SK-N-DZ (cell line): ENCODE measurements at places on chromosomes 3 and 15.

DNA sequence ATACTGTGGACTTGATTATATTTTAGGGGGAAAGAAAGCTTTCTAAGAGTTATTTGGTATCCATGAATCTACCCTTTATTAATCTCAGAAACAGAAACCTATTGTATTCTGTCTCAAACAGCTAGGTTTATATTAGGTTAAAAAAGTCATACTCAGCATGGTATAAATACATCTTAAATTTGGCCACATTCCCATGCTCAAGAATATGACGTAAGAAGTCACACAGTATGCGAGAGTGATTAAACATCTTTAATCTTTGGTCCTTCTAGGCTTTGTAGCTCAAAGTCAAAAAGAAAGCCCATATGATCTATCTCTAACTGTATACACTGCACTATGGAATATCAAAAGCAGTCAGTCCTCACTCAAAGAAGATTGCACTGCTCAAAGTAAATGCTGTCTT lies 131.4 kb downstream of the EPHA3 start:
- DNase-seq: no peak

- no peak for DNase-seq
These were observed 94.3 kb downstream of the XRN1 start for GRCh38 chr3:142353571-142353970.

DNA sequence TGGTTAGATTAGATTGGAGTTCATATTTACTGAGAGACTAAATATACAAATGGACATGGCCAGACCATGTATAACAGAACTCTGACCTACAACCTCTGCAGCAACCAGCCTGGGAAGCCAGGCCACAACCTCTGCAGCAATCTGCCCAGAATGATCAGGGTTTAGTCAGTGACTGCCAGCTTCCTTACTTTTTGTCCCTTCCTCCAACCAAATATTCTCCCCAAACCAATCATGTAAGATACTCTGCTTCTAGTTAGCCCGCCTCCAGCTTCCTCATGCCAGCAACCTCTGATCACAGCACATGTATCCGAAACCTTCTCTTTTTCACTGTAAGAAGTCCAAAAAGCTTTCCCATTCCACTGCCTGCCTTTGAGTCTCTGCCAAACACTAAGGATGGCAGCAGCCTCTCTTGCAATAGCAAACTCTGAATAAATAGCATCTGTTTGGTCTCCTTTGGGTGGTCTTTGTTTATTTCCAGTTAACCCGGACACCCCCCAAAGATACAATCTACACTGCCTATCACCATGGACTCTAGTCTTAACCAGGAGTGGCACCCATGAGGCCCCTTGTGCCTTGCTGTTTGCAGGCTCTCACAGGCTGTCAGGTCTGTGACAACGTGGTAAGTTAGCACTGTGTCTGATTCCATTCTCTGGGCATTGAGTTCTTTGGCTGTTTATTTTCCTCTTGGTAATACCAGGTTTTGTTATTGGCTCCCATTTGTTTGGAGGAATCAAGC lies 102.2 kb downstream of the ERC2 start:
- DNase-seq: no peak

GRCh38 chr3:10338591-10339353 lies 17.9 kb upstream of the SEC13 start:
- DNase-seq: no peak

DNA sequence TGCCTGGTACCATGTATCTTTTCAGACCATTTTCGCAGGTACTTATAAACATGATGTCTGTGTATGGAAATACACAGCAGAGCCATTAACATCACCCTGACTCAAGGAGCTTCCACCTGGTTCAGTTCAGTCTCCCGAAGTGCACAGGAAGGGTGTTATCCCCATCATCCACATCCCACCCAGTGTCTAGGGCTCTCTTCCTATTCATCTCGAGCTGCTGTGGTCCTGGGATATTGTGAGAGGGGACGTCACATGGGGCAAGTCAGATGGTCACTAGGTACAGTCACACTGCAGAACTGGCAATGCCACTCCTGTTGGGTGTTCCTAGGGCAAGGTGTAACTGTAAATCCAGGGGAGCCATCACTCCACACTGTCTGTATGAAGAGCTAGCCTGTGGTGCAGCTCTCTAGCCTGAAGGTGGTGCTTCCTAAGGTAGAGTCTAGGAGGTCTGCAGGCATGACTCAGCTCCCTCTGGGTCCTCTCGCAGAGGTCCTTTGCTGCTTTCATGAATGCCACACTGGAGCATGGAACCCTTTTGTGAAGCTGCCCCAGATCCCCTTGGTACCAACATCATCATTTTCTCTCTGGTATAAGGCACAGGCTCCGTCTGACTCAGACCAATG lies 13.9 kb downstream of the ISLR2 start:
- peak; percentile 62 for DNase-seq

DNA sequence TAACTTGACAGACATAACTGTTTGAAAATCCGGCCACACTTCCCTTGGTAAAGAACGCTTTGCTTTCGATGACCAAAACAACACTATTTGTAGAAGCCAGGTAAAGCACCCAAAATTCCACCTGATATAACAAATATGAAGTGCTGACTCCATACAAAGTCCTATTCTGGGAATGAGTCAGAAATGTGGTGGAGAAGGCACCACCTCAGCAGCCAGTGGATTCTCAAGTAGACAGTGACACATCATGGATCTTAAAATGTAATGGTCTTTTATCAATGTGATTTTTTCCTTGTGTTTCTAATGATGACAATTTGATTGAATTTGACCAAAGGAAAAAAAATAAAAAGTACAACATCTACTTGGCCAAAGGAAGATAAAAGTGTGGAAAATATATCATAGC lies 135.0 kb upstream of the WNT5A start:
- DNase-seq: no peak

GRCh38 chr3:127590593-127591465 lies at the start of gene TPRA1:
Gene TPRA1 (minus strand): TSS chr3:127590733. CDS start chr3:127580146, 10,587 bp downstream.
- DNase-seq: peak; percentile 100

DNA sequence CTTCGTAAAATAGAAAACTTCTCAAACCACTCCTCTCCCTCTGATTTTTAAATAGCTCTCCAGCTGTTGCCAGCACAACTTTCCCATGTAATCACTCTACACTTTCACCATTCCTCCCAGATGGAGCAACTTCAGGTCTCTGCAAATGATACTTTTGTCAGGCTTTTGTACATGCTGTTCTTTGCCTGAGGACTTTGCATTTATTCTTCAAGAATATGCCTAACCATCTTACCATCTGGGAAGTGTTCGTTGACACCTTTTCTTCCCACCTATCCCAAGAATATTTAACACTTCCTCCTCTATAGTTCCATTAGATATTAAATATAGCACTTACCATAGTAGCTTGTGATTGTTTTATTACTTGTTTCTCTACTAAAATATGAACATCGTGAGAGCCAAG lies 703.7 kb downstream of the CADM2 start:
- no peak for DNase-seq

- no peak for DNase-seq
These were observed 11.4 kb downstream of the CLK3 start for GRCh38 chr15:74626752-74627692.

- no peak for DNase-seq
These were observed 403.8 kb upstream of the EPHA3 start for GRCh38 chr3:88703501-88704059.

DNA sequence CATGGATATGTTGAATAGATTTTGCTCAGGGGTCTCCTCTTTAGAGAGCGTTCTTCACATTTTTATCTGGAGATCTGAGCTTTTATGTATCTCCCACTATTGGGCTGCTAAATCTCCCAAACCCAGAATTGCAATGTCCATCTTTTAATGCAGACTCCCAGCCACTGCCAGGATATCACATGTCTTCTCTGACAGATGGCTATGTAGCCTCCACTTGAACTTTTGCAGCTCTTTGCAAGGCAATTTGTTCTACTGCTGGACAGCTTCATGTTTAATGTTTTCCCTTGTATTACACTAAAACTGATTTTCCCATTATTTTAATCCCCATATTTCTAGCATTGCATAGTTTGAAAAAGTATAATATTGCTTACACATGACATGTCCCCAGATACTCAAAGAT lies 177.2 kb downstream of the LPP start:
- DNase-seq: no peak

DNA sequence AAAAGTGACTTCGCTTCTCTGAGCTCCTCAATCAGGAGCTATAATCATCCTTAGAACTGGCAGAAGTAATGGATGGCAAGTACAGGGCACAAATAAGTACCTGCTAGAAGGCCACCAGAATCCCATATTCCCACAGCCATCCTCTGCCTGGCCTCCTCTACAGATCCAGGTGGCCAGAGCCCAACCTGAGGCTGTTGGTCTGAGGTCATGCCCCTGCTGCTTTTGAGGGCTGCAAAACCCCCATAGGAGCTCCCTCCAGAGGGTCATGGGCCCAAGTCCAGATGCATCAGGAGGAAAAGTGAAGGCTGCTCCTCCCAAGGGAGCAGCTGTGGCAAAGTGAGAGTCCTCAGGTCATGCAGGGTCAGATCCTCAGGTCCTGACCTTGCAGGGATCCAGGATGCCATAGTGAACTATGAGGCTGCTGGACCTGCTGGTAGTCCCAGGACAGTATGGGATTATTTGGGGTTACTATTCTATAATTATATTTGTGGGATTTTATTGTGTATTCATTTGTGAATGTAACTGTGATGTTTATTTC lies 3.0 kb upstream of the PLCD1 start:
- DNase-seq: no peak

DNA sequence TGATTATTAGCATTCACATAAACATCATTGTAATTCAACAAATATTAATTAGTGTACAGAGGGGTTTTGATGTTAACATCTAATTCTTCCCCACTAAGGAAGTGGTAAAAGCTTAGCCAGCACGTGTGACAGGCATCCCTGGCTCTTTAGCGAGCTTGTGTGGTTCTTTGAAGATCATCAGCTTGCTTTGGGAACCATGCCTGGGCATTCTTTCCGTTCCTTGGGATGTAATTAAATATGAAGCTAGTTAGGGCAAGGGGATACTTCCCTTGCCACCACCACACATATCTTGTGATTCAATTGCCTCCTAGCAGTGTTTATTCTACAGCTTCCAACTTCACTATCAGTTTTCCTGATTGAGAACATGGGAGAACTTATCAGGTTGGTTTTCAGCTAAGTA lies 246.5 kb downstream of the MYRIP start:
- no peak for DNase-seq

DNA sequence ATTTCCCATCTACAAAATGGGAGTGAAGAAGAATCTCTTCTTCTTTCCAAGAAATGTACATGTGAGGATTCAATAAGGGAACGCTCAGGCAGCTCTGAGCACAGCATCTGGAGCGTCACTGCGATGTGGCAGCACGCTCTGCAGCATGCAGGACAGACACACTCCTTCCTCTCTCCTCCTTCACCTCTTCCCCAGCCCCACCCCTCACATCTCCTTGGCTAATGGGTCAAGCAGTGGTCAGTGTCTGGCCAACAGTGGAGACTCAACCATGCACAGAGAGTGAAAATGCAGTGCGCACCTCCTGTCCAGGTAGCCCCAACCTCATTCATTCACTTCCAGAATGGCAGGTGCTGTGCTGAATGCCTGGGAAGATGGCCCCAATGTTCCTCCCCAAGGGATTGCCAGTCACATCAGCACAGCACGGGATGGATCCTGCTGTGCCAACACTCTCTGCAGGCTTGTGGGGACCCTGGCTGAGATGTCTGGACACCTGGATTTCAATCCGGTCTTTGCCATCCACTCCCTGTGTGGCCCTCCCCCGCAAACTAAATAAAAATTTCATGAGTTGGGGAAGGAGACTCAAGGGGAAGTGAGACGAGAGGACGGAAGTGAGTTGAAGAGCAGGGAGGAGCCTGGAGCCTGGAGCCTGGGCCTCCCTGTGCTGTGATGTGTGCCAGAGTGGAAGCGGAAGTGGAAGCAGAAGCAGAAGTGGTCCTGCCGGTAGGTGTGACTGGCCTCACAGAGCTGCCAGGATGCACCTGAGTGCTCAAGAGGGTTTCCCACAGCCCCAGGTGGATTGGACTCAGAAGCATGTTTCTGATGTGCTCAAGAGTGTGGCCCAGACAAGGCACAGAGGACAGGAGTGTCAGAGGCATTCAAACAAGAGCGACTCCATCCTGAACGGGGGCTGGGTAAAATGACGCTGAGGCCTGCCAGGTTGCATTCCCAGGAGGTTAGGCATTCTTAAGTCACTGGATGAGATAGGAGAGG lies 163.9 kb downstream of the SMAD6 start:
- DNase-seq: no peak

DNA sequence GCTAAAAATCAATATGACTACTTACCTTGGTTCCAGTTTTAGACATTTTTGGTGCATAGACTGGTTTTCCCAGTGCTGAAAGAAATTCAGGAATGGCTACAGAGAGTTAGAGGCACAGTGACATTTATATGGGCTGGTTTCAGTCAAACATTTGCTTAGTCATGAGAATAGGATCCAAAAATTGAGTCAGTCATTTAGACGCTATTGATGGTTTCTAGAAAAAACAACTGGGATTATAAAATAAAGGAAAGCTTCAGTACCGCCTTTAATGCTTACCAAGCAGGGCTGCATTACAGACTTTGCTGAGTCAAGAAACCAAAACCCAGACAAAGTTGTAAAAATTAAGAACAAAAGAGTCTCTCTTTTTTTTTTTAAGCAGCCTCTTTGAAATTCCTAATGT lies at the start of gene CRYGS:
Gene CRYGS (minus strand): TSS at position 100 of the 400 bp plus-strand sequence. CDS start 54 bp downstream, at position 46.
- DNase-seq: no peak

GRCh38 chr15:83844742-83845141 lies 190.8 kb downstream of the ADAMTSL3 start:
- no peak for DNase-seq

DNA sequence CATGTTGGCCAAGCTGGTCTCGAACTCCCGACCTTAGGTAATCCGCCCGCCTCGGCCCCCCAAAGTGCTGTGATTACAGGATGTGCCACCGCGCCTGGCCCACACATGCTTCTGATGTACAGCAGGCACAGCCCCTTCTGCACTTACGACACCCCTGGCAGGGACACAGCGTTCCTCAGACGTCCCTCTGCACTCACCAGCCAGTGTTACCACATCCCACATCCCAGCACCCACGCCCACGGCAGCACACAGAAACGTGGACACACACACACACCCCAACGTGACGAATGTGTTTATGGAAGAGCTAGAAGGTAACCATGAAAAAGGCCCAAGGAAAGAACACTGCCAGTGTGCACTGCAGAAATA lies 576 bp upstream of the RPAP1 start:
- no peak for DNase-seq

- DNase-seq: no peak
These were observed 49.6 kb upstream of the BNIP2 start for GRCh38 chr15:59738676-59739075.

GRCh38 chr3:195388380-195388779 lies 54.4 kb downstream of the ACAP2 start:
- no peak for DNase-seq

DNA sequence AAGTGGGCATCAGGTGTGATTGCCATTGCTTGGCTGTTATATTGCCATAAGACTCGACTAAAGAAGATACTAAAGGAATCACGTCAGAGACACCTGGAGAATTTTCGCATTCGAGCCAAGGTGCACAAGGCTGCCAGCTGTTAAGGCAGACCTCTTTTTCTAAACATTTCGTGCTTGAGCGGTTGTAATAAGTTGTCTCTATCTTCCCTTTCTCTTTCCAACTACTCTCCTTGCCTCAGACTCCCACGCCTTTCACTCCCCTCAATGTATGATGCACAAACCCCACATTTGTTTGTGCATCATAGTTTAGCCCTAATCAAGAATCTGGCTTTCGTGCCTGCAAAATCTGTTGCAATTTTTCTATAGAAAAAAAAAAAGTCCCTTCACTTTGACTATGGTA lies 118.0 kb downstream of the IQCH start:
- DNase-seq: no peak

- no peak for DNase-seq
These were observed 18.4 kb downstream of the HDAC11 start for GRCh38 chr3:13498354-13499060.
